H1 (cell line): ENCODE measurements at places on chromosomes 5 and 9.

DNA sequence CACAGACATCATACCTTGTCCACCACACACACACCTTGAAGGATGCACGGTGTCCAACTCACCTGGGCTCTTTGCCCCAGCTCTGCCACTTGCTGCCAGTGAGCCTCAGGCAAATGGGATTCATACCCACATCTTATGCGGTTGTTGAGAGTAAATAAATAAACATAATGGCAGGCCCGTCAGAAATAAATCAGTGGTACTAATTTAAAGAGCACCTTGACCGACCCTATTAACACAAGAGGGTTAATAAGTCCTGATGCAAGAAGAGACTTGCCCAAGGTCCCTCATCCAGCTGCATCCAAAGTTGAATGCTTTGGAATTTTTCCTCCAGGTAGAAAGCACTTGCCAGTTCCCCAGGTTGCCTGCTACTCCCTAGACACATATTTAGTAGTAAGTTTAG is 11.6 kb upstream of the AKNA start:
- DNase-seq, result no peak

DNA sequence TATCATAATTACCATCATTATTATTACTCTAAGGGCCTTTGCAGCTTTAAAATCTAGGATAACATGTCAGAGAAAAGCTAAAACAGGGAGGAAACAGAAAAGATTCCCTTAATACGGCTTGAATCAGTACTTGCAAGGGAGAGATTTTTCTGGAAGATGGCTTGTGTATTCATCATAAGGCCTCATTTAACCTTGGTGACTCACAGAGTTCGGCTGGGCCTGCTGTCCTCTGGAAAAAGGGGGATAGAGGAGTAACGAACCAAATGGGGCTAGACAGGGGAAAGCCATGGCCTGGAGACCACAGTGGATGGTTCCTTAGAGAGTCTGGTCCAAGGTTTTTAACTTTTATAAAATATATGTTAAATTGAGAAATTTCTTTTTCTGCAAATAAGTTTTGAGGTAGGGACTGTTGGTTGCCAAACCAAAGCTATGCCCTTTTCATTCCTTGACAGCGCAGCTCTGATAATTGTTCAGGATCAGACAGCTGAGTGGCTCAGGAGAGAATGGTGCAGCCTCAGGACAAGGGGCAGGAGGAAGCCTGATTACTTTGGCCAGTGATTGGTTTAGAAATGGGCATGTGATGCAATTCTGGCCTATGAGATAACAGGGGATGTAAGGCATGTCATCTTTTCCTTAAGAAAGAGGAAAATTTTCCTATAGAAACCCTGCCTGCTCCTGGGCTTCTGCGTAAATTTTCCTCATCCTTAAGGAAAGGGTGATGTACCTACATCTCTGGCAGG is 25.6 kb upstream of the GSN start:
- no peak for DNase-seq

- DNase-seq, result no peak
Observed at GRCh38 chr9:93254061-93254481, 70.1 kb downstream of the WNK2 start.

- DNase-seq, result no peak
Observed at GRCh38 chr5:101024299-101024698, 121.2 kb upstream of the ST8SIA4 start.

DNA sequence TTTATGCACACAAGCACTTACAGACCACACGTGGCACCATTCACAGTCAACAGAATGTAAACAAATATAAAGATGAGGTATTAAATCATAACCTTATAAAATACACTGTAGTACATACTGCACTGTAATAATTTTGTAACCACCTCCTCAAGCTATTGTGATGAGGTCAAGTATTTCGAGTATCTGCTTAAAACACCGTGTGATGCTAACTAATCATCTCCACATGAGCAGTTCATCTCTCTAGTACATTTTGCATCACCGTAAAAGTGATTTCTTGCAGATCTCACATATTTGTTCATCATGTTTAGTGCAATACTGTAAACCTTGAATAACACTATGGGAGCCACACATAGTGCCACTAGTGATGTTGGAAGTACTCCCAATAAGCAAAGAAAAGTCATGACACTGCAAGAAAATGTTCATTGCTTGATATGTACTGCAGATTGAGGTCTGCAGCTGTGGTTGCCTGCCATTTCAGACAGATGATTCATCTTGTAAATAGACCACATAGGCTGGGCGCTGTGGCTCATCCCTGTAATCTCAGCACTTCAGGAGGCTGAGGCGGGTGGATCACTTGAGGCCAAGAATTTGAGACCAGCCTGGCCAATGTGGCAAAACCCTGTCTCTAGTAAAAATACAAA is 44.3 kb downstream of the FOXB2 start:
- DNase-seq, result no peak

DNA sequence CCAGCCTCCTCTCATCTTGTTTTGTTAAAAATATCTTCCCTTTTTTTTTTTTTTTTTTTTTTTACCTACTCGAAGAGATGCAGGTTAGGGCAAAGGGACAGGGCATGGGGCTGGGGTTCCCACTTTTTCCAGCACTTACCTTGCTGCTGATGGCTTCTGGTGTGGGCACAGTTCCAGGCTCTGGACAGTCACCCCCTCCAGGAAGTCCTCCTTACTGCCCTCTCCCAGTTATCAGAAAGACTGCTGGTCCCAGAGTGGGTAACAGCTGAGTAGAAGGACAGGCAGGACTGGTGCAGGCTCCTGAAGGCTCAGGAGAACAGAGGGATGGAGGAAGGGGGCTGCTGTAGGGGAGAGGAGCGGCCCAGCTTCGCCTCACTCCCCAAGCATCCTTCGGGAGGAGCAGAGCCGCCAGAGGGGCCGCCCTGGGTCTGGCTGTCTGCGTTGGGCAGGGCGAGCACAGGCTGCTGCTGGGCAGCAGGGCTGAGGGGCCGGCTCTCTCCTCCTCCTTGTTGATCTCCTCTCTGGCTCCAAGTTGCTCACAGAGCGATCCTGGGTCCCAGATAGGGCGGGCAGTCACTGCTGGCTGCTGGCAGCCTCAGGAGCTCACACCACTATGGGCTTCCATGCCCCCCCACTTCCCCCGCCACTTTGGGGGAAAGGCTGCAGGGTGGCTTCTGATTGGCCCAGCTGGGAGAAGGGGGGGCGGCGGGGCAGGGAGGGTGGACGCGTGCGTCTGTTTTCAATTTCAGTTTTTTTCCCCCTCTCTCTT is at the start of gene PDGFRB:
TSS of gene PDGFRB (minus strand) at position 588 of the 769 bp plus-strand sequence. CDS start 18,798 bp downstream, outside the sequence.
- DNase-seq, result peak; percentile 79

GRCh38 chr9:113705928-113706519 is 170.1 kb upstream of the ZNF618 start:
- no peak for DNase-seq

- DNase-seq, result no peak
Observed at GRCh38 chr5:109411627-109412026, 1.9 kb upstream of the PJA2 start.

DNA sequence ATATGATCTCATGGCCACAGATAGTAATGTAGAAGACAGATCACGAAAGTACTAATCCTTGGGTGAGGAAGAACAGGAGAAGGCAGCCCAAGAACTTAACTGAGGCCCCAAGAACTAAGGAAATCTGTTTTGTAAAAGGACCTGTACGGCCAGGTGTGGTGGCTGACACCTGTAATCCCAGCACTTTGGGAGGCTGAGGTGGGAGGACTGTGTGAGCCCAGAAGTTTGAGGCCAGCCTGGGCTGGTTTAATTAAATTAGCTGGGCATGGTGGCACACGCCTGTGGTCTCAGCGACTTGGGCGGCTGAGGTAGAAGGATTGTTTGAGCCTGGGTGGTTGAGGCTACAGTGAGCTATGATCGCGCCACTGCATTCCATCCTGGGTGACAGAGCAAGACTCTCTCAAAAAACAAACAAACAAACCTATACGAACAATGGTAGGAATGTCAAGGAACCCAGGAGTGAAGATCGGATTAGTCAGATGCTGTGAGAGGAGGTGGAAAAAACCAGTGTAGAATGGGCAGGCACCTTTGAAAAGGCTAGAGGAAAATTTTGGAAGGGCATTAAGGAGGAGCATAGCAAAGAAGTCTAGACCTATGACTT is 283.8 kb upstream of the DMRT1 start:
- no peak for DNase-seq

DNA sequence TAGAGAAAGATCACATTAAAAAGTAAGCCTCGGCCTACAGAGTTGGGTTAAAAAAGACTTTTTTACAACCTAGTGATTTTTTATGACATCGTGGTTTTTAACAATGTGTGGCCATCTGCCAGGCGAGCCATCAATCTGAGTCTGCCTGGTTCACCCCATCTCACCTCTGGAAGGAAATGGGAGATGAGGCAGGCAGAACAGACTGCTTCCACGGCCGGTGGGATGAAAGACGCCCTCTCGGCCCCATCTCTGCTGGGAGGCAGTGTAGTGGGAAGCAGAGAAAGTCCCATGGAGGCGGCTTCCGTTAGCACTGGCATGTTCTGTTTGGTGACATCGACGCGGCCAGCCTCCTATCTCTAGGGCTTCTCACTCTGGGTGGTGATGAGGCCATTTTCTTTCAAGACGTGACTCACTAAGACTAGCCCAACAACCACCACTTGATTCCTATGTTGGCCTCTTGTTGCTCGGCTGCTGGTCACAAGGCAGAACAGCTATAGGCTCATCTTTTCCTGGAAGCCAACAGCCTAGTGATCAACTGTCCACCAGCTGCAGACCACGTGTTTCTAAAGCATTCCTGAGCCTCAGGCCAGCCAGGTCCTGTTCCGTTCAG is 132.4 kb upstream of the OTULINL start:
- DNase-seq, result no peak

- no peak for DNase-seq
Observed at GRCh38 chr5:60490597-60491166, 209.3 kb downstream of the DEPDC1B start.

DNA sequence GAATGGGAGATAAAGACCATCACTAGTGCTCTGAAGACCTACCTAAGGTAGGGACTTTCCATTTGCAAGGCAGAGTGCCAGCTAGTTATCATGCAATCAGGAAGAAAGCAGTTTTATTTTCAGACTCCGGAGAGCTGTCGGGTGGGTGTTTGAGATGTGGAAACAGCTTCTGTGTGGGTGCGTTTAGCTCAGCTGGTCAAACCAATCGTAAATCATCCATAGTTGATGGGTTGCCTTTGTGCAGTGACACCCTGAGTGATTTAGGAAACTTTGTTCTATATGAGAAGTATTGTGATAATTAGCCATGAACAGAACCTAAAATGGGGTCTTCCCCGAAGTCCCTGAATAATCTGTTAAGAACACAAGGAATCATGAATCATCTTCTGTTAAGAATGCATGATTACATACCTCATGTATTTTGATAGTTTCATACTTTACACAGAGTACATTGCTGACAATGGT is 284.3 kb downstream of the ARHGAP26 start:
- no peak for DNase-seq
